Activated T-helper 17 cell treated with anti-CD3 and anti-CD28 coated beads, Interleukin-2, amount 50 U/mL, for 72 hours (primary cell): ENCODE measurements at places on chromosomes 7 and 10. TPM values are rescaled to one million over a fixed set of nuclear protein-coding genes. Genes with fewer than 3 reads are reported as not detected.
A peak's percentile ranks its signal among the peaks of the same experiment; 100 is the strongest.

GRCh38 chr7:155003092-155003375 is at the start of gene PAXIP1:
TSS of gene PAXIP1 (minus strand) at chr7:155003124. CDS start at chr7:155002929, 195 bp downstream.
- ATAC-seq, result peak; percentile 61

- no peak for ATAC-seq
These were observed 22.5 kb upstream of the ADRB1 start for GRCh38 chr10:114021154-114021553.

DNA sequence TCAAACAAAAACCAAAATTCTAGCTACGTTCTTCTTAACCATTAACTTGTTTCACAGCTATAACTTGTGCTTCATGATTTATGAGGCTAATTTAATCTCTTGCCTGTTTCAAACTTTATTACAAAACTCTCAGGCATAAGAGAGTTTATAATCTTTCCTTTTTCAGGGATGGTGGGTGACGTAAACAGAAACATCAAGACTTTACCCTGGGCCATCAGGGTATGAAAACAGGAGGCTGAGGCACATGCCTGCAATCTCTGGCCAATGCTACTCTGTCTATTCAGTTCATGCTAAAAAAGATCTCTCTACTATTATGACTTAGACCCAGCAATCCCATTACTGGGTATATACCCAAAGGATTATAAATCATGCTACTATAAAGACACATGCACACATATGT is 55.9 kb upstream of the VWC2 start:
- ATAC-seq, result no peak

DNA sequence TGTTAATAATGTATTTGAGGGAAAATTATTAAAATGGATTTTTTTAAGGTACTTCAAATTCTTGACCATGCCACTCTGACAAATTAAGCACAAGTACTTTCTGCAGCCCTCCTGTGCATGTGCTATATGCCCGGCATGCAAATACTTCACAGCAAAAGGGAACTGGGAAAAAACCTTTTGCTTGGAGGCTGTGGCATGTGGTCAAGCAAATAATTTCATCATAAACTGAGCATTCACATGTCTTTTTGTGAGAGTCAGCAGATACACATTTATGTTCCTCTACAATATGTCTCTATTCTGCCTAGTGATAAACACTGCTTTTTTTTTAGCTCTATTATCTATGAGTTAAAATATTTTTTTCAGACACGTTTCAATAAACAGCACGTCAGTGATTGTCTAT is 53.7 kb upstream of the SEMA3A start:
- no peak for ATAC-seq

GRCh38 chr7:24854866-24855265 is 97.6 kb upstream of the GSDME start:
- no peak for ATAC-seq

GRCh38 chr7:155700847-155701246 is 56.4 kb downstream of the RBM33 start:
- no peak for ATAC-seq

PDZD7 gene
- 2.9 TPM for total RNA-seq

PITRM1 gene
- 169 TPM for total RNA-seq

GARIN1A gene
- 1.8 TPM for total RNA-seq

MRPS16 gene
- total RNA-seq, result 69.5 TPM

GPC2 gene
- total RNA-seq, result 2.8 TPM
